ENCODE measurements at places on chromosomes 3 and 15.

DNA sequence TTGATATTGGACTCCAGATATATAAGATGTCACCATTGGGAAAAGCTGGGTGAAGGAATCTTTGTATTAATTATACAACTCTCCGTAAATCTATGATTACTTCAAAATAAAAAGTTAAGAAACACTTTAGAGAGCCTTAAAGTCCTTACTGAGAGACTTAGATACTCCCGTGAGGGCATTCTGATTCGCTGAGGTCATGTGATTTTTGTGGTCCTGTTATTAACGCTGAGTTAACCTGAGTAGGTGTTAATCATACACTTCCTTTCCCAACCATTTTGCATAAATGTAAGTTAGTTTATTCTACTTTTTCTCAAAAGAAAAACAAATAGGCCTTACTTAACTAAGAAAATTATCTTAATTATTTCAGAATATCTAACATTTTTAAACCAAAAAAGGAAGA, 67.1 kb upstream of the LMOD3 start:
- DNase-seq = no peak

DNA sequence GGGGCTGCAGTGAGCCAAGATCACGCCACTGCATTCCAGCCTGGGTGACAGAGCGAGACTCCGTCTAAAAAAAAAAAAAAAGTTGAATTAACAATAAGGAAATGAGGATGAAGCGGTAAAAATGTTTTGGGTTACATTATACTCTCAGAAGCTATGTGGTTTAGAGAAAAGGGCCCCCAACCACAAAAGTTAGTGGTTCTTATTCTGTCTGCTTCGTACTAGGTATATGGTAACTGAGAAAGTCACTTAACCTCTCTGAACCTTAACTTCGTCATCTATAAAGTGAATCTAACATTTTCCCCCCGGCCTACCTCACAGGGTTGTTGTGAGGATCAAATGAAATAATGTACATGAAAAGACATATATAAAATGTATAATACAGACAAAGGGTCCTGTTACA, 38.4 kb upstream of the EHHADH start:
- DNase-seq = no peak

DNA sequence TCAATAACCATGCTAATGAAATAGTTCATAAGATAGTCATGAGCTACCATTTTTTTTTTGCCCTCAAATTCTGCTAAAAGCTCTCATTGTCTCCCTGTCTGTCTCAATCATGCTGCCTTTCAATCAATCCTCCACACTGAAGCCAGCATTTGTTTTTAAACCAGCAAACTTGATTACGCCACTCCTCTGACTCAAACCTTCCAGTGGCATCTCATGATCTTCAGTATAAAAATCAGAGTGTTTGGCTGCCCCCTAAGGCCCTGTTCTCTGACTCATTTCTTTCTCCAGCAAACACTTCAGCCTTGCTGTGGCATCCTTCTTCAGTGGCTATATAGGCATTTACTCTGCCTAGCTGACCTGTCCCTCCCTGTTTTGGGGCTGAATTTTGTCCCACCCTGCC, 36.0 kb upstream of the EOMES start:
- DNase-seq = peak; percentile 57

DNA sequence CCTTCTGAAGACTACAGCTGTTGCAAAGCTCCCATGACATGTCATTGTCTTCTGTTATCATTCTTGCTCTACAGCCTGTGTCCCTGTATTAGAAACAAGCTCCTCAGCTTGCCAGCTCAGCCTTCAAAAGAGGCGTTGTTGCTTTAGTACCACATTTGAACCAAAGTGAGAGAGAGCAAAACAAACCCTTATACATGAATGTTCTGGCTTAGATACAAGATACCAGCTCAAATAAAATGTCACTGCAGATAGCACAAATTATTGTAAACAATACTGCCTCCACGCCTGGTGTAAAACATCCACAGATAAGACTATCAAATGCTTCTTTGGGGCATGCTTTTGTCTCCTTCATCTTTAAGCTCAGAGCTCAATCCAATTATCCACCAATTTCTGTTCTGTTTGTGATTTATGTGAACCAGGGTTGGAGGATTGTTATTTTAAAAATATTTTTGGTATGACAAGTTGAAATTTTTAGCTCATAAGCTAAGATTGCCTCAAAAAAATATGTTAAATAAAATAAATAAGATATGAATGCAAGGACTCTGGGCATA, 403.6 kb upstream of the CDIN1 start:
- DNase-seq = no peak

GRCh38 chr3:44409640-44410410, 67.6 kb downstream of the ZNF445 start:
- DNase-seq = no peak

- DNase-seq = no peak
Observed at GRCh38 chr3:113288881-113289280, 77.5 kb downstream of the BOC start.

GRCh38 chr3:139718415-139718814, 40.6 kb upstream of the NMNAT3 start:
- no peak for DNase-seq

DNA sequence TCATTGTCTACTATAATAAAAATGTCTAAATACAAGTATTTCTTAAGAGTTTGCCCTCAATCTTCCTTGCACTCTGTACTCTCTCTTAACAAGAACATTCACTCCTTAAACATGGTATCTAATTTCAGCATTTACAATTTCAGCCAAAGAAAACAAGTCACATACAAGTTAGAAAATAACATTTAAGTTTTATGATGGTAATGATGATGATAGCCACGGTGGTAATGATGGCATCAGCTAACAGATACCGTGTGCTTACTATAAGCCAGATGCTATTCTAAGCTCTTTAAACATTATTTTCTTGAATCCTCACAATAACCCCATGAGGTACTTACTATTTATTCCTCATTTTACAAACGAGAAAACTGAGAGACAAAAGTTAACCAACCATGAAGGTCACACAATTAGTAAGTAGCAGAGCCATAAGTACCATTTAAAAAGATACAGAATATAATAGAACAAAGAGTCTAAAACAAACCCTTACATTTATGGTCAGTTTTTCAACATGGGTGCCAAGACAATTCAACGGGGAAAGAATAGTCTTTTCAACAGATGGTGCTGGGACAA, 7.4 kb downstream of the SPICE1 start:
- DNase-seq = no peak

- no peak for DNase-seq
Observed at GRCh38 chr15:33131552-33132232, 62.8 kb downstream of the FMN1 start.

DNA sequence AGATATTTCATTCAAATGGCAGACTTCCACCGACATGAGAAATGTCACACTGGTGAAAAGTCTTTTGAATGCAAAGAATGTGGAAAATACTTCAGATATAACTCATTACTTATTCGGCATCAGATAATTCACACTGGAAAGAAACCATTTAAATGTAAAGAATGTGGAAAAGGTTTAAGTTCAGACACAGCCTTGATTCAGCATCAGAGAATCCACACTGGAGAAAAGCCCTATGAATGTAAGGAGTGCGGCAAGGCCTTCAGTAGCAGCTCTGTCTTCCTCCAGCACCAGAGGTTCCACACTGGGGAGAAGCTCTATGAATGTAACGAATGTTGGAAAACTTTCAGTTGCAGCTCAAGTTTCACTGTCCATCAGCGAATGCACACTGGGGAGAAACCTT, 8.6 kb upstream of the ZNF621 start:
- DNase-seq = no peak

GRCh38 chr3:14841836-14842235, 23.1 kb downstream of the FGD5 start:
- no peak for DNase-seq

DNA sequence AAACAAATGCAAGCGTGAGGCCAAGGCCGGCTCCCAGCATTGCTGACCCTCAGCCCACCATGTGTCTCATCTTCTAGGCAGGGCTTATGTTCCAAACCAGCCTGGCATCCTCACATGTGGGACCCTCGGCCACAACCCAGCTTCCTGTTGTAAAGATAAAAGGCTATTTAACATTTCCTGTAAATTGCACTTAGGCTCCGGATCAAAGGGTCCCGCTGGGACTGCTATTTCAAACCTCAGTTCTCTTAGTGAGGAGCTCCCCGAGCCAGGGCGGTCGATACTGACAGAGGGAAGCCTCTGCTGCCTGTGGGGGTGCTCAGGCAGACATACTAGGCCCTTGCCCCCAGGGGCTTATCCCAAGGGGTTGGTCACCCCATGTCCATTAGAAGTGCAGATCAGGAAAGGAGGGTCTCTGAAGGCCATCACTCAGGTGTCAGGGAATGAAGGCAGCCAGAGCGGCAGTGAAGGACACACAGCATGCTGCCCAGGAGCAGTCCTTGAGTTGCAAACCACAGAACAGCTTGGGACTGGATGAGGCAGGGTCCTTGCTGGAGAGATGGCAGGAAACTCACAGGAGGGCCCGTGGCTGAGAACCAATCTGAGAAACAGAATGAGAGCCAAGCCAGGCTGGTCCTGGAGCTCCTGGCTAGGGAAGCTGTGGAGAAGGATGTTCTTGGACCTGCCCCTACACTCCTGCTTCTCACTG, 239.9 kb downstream of the TLE3 start:
- DNase-seq = no peak

GRCh38 chr3:117820658-117821299, 1111.2 kb downstream of the TUSC7 start:
- no peak for DNase-seq

GRCh38 chr15:58475573-58476524, 44.1 kb downstream of the LIPC start:
- DNase-seq = no peak

DNA sequence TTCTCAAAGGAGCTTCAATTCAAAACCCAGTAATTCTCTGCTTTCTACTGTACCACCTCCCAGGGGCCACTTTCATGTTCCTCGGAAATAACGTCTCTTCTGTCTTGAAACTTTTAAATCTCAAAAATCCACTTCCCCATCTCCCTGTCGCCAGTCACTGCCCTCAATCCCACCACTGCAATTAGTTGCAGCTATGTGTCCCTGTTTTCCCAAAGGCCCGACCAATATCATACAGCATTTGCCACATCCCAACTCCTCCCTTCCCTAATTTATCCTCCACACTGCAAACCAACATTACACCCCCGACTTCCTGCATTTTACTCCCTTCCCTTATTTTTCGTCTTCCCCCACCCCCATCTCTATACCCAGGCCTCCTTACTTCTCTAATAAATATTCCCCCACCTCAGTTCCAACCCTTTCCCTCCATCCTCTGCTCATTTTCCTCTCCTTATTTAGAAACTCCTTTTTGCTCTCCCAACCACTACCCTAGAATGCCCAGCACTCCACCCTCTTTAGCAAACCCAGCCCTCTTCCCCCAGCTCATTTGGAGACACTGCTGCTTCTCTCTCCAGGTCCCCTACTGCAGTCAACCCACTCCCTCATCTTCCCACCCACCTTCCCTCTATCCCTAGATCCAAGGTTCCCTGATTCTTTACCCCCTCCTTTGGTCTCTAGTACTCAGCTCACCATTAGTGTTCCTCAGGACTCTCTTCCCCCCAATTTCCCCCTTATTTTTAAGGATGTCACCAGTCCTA, 1.1 kb downstream of the NPTN start:
- no peak for DNase-seq

DNA sequence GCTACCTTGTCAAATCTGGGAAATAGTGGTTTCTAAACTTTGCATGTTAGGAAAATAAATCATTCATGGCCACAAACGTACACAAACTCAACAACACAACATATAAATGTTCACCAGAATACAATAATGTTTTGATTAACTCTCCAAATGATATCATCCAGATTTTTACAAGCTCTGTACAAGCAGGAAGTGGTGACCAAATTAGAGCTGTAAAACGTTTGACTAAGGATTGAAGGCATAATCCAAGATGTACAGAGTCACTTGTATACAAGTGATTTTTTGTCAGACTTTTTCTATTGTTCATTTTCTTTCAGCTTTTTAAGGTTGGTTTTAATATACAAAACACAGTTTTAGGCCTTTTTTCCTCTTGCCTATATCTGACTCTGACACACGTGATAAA, 748.4 kb upstream of the GRM7 start:
- DNase-seq = no peak

DNA sequence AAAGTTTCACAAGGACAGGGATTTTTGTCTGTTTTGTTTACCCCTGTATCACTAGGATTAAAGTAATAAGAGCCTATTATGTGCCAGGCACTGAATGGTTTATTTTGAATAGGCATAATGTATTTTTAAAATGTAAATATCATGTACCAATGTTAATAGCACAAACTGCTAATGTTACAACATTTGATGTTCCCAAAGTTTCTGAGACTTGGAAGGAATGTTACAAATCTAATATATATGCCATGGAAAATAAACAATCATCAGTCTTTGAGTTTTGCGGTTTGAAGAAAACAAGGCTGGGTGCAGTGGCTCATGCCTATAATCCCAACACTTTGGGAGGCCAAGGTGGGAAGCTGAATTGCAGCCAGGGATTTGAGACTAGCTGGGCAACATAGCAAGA, 159.4 kb downstream of the CDIN1 start:
- no peak for DNase-seq

GRCh38 chr3:178001670-178002101, 534.5 kb upstream of the KCNMB2 start:
- DNase-seq = no peak

DNA sequence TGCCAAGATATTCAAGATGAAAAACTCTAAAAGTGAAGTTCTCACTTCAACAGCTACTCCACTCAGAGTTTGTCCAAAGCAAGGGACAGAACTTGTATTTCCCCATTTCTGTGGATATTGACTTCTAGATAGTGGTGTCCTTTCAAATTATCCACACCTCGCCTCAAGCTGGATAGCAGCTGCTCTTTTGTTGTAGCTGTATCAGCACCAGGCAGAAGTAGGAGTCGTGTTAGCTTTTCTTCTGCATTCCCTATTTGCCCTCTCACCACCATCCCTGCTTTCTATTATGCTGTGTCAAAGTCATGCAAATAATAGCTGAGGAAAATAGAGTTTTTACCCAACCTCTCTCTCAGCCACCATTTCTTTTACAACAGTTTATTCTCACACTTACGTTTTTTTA, 303.8 kb downstream of the EPHA3 start:
- no peak for DNase-seq

DNA sequence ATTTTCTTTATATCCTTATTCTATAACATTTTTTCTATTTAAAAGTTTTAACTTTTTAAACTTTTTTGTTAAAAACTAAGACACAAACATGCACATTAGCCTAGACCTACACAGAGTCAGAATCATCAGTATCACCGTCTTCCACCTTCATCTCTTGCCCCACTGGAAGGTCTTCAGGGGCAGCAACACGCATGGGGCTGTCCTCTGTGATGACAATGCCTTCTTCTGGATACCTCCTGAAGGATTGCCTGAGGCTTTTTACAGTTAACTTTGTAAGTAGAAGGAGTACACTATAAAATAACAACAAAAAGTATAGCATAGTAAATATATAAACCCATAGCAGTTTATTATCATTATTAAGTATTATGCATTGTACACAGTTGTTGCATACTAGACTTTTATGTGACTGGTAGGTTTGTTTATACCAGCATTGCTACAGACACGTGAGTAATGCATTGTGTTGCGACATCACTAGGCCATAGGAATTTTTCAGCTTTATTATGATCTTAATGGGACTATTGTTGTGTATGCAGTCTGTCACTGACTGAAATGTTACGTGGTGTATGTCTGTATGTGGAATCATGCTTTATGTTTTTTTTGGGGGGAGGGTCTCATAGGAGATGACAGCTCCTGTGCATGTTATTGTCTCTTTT, 18.2 kb downstream of the ATP1B3 start:
- DNase-seq = no peak
